ENCODE measurements at places on chromosomes 5 and 9.

- DNase-seq, result no peak
Observed at GRCh38 chr5:168749391-168750100, 170.4 kb upstream of the PANK3 start.

GRCh38 chr5:16712620-16713019 lies 95.8 kb upstream of the RETREG1 start:
- no peak for DNase-seq

DNA sequence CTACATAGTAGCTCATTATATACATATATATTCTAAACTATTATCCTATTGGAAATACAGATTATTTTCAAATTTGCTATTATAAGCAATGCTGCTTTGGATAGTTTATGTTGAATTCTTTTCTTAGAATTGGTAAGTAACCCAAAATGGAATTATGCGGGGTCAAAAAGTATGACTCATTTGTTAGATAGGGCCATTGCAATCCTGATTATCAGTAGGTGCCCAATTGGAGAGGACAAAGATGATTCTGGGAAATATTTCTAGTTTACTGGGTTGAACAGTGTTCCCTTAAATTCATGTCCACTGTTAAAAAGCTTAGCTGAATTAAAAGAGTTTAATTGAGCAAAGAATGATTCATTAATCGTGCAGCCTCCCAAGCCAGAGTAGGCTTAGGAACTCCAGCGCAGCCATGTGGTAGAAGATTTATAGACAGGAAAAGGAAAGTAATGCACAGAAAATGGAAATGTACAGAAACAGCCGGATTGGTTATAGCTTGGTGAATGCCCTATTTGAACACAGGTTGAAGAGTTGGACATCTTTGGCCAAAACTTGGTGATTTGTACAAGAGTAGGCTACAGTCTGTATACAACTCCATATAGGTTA lies 81.8 kb downstream of the GDNF start:
- peak; percentile 15 for DNase-seq

- peak; percentile 14 for DNase-seq
Observed at GRCh38 chr5:96081276-96081858, 119.7 kb upstream of the ELL2 start.

DNA sequence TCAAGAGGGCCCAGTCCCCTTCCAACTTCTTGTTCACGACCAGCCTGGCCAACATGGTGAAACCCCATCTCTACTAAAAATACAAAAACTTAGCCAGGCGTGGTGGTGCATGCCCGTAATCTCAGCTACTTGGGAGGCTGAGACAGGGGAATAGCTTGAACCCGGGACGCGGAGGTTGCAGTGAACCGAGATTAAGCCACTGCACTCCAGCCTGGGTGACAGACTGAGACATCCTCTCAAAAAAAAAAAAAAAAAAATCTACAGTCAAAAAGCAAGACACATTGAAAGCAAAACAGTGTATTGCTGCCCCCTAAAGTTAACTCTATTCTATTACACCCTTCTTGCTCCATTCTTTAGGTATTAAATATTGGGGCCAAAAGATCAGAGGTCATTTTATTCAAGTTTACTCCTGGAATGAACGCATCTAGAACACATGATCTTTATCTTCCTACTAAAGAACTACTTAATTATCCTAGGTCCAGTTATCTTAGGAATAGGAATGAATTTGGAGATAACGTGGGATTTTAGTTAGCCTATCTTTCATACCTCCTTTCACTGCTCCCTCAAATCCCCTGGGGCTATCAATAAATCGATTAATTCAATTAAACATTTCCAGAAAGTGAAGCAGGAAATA lies 2.4 kb downstream of the ATG12 start:
- no peak for DNase-seq

DNA sequence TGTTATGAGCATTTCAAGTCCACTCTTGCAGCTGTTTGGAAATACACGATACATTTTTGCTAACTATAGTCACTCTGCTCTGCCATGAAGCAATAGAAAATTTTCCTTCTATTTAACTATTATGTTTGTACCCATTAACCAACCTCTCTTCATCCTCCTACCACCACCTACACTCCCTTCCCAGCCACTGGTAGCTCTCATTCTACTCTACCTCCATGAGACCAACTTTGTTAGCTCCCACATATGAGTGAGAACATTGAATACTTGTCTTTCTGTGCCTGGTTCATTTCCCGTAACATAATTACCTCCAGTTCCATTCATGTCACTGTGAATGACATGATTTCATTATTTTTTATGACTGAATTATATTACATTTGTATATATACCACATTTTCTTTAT lies 505.9 kb upstream of the CCNG1 start:
- DNase-seq, result no peak

DNA sequence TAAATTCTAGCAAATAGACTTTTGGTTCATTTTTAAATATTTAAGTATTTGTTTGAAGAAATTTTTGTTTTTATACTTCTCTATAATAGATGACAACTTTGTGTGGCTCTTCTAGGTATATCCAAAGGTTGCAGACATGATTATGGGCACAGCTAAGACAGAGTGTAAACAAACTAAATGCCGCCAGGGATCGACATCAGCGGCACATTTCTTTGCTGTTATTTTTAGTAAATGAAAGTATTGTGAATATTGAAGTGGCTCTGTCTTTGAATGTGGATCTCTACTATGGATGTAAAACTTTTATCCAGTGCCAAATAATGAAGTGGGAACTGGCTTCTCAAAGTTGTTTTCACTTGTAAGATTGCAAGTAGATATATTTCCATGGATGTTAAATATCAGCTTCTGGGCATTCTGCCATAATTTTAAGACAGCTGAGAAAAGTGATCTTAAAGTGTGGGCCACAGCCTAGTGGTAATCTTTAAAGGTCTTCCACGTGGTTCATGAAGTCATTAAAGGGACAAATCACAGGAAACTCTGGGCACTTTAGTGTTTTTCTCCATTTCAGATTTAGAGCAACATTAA lies 589.9 kb downstream of the ZNF608 start:
- DNase-seq, result no peak

GRCh38 chr9:115327436-115328122 lies 209.6 kb upstream of the TNC start:
- DNase-seq, result no peak

GRCh38 chr5:160837749-160838593 lies 14.0 kb downstream of the ATP10B start:
- no peak for DNase-seq

GRCh38 chr5:168867241-168867640 lies 288.1 kb upstream of the PANK3 start:
- no peak for DNase-seq

DNA sequence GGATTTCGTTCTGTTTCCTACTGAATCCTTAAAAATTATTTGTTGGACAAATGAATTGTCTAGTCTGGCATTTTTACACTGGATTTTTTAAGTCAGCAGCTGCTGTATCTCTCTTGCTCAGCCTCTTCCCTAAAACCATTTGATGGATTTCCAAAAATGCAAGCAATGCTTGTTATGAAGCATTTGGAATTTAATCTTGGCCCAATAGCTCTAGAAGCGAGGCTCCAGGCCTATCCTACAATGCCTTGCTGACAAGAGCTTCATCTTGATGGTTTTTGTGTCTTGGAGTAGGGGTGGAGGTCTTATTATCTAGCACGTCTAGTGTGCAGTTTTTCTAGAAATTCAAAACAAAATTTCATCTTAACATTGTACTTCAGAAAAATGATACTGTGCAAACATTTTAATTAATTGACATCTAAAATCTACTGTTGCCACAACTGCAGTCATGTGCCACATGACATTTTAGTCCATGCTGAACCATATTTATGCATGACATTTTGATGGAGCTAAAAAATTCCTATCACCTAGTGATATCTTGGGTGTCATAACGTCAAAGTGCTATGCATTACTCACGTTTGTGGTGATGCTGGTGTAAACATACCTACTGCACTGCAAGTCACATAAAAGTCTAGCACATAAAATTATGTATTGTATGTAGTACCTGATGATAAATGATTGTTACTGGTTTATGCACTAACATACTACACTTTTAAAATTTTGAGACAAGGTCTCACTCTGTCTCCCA lies 5.9 kb upstream of the RAD23B start:
- DNase-seq, result no peak

- DNase-seq, result no peak
Observed at GRCh38 chr9:118650417-118650816, 718.8 kb downstream of the BRINP1 start.

DNA sequence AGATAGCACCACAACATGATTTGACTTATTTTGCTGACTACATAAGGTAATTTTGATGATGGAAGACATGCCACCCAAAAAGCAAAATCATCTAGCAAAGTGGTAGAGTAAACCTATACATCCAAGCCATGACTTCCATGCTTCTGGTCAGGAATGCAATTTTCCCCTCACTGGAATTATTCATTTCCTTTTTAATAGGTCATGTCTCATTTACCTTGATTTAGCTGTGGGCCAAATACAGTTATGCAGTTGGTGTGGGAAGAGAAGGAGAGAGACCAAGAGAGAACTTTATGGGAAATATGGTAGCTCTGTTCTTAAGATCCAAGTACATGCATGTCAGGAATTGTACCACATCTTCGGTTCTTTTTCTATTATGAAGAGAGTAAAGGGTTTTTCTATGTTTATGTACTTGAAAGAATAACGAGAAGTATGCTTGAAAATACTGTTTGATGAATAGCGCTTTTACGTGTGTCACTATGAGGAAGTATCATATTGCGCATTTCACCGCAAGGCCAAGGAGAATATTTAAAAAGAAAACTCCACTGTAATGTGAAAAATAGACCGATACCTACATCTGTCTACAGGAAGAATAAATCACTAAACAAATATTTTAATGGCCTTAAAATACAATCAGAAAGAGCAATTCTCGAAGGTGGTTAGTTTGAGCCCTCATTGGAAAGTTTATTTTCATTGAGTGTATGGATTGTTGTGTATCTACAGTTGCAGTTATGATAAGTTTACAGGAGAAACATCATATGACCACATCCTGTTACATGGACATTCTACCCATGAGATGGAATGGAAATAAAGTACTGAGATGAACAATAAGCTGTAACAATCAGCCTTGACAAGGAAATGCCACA lies 134.0 kb downstream of the FOXD1 start:
- no peak for DNase-seq

- no peak for DNase-seq
Observed at GRCh38 chr9:112892981-112893380, 2.3 kb upstream of the SLC46A2 start.

- DNase-seq, result no peak
Observed at GRCh38 chr5:138922494-138922893, 47.4 kb upstream of the LRRTM2 start.

DNA sequence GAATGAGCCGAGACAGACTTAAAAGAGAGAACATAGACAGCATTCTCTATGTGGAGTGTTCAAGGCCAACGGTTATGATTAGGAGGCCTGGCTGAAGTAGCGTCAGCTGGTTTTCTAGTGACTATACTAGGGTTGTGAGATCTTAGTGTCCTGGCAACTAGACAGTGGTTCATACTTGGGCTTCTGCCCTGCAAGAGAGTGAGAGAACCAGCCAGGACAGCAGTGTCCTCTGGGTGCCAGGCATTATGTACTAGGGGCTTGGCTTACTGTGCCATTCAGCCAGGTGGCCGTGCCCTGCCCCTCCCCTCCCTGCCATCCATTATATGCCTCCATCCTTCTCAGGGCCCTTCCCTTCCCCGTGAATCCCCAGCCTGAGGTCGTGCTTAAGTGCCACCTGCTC lies 56.8 kb downstream of the TRIO start:
- DNase-seq, result no peak

DNA sequence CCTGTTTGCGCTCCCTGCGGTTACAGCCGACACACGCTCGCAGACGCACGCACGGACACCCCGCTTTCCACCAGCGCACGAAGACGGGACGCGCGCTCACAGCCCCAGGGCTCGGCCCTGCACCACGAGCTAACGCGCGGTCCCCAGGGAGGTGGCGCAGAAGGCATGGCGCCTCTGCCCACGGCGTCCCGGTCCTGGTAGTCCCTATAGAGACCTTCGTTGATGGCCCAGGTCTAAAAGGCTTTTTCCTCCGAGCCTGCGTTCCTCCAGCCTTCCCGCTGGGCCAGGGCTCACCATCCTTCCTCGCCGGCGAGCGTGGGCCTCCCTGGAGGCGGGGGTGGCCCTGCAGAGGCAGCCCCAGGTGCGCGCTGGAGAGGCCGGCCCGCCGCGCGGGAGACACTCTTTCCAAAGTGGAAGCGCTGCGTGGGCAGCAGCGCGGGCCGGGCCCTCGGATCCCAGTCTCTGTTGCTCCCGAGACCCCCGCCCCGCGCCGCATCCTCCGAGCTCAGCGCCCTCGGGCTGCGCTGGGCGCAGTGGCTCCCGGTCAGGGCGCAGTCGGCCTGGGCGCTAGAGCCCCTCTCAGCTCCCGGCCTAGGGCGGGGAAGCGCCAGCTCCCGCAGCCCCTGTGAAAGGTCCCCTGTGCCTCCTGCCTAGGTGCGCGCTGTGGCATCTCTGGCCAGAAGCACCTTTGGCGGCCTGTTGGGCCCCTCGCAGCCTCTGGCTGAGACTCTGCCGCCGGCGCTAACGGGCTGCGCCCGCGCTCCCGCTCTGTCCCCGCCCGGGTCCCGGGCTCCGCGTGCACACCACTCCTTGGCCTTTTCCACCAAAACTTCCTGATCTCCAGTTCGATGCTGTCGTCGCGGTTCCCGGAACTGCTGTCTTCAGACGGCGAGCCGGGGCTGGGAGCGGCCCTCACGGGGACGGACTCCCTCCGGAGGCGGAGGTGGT lies 31.9 kb upstream of the FANCC start:
- no peak for DNase-seq

- no peak for DNase-seq
Observed at GRCh38 chr5:68409259-68409658, 193.7 kb downstream of the PIK3R1 start.

- DNase-seq, result no peak
Observed at GRCh38 chr5:1515921-1516571, 7.7 kb downstream of the LPCAT1 start.

DNA sequence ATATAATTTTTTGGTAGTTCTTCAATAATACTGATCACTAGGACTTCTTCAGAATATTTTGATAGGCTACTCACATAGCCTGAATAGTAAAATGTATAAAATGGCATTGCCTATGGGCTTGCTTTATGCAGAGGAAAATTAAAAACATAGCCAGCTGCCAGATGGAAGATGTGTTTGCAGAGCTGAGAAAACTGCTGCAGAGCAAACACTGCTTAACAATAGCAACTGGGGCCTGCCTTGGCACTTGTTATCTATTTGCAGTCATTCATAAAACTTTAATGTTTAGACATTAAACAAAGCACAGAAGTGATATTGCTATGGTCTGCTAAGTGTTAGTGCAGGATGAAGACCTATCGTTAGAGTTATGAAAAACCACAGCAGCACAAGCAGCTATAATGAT lies 151.5 kb upstream of the SMC2 start:
- no peak for DNase-seq

Measured in dermis microvascular lymphatic vessel endothelial cell (primary cell).